Caudate nucleus (tissue), 63 donors: ENCODE measurements at places on chromosomes 12 and 14.

DNA sequence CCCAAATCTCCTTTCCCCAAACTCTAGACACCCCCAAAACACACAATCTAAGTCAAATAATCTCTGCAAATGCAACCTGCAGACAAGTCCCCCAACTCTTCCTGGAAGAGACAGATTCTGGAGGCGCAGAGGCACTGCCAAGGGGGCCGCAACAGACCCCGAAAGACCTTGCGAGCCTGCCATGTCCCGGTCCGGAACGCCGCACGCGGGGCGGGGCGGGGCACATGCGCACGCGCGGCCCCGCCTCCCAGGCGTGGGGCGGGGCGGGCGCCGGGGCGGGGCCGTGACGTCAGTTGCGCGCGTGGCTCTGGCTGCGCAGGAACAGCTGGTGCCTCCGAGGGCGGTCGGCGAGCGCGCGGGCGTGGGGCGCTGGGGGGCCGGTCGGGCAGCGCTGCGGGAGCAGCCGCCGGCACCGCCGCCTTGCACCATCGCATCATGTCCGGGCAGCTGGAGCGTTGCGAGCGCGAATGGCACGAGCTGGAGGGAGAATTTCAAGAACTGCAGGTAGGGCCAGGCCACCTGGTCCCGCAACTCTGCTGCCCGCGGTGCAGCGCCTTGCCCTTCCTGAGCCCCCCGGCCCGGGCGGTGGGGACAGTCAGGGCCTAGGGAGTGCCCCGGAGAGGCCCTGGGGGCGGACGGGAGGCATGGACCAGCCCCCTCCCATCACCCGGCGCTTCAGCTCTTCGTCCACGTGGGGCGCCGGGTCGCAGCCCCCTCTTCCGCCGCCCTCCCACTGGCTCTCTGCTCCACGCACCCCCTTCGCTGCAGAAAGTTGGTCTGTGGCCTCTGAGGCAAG, at the start of gene TMEM120B:
Gene TMEM120B, plus strand, starts transcription at position 292 of the 796 bp plus-strand sequence. Its CDS starts 144 bp downstream, at position 436.
- peak; percentile 81 for DNase-seq

GRCh38 chr12:41407232-41407799, 219.2 kb downstream of the PDZRN4 start:
- DNase-seq: no peak

DNA sequence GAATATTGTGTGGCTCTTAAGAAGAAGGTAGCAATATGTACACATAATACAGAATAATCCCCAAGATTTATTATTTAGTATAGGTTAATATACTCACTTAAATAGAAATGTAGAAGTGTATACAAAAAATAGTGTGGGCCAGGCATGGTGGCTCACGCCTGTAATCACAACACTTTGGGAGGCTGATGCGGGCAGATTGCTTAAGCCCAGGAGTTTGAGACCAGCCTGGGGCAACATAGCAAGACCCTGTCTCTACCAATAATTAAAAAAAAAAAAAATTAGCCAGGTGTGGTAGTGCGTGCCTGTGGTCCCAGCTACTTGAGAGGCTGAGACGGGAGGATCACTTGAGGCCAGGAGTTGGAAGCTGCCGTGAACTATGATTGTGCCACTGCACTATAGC, 15.3 kb upstream of the HVCN1 start:
- DNase-seq: no peak

- no peak for DNase-seq
Observed at GRCh38 chr14:89576145-89576927, 159.3 kb upstream of the FOXN3 start.

GRCh38 chr12:76255692-76256091, 92.5 kb downstream of the BBS10 start:
- no peak for DNase-seq

- DNase-seq: no peak
Observed at GRCh38 chr12:67161322-67161918, 107.7 kb upstream of the CAND1 start.

DNA sequence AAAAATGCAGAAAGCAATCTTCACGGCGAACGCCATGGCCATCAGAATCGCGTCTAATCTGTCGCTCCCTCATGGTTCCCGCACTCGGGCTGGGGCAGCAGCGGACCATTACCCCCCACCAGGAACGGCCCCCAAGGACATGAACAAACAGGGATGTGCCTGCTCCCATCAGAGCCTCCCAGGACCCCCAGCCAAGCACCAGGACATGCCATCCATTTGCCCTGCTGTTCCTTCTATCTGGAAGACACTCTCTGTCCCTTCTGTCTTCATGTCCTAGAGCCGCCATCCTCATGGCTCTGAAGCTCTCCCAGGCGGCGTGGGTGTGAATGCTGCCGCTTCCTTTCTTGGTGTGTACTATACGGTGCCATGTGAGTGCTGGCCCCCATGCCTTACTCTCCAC, 371.8 kb downstream of the BCL11B start:
- DNase-seq: no peak

GRCh38 chr14:105088812-105089745, 23.8 kb upstream of the GPR132 start:
- no peak for DNase-seq

GRCh38 chr14:104515059-104515810, 64.3 kb upstream of the C14orf180 start:
- no peak for DNase-seq

DNA sequence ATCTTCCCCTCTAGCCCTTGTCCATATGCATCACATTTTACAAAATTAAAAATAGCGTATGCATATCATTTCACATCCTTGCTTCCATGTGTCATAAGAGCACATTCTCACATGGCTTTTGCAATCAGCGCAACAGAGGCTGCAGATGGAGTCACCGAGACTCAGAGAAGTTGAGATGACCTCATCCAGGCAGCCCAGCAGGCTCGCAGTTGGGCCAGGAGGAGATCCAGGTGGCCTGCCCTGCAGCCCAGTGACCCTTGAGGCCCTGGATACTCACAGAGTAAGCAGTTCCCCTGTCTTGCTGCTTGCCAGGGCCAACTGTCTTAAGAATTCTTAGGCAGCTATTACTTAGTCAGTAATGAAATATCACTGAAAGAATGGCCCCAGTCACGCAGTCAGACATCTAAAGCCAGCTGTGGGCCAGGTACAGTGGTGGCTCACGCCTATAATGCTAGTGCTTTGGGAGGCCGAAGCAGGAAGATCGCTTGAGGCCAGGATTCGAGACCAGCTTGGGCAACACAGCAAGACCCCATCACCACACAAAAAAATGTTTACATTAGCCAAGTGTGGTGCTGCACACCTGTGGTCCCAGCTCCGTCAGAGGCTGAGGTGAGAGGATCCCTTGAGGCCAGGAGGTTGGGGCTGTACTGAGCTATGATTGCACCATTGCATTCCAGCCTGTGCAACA, 9.1 kb downstream of the CAMKK2 start:
- DNase-seq: no peak

GRCh38 chr12:6198556-6198955, 1.6 kb upstream of the CD9 start:
- no peak for DNase-seq

DNA sequence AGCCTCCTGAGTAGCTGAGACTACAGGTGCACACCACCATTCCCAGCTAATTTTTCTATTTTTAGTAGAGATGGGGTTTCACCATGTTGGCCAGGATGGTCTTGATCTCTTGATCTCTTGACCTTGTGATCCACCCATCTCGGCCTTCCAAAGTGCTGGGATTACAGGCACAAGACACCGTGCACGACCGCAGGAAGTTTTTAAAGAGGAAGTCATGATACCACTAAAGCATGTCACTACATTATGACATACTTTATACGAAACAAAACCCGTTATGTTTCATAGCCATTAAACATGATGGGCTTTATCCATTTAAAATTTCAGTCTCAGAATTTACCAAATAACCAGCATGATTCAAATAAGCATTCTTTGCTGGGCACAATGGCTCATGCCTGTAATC, 83.8 kb upstream of the DUSP6 start:
- DNase-seq: no peak

- no peak for DNase-seq
Observed at GRCh38 chr14:99226687-99227086, 45.3 kb downstream of the BCL11B start.

- DNase-seq: no peak
Observed at GRCh38 chr12:131332224-131332623, 378.5 kb downstream of the ADGRD1 start.

GRCh38 chr12:34142430-34142829, 120.1 kb downstream of the ALG10 start:
- DNase-seq: no peak

DNA sequence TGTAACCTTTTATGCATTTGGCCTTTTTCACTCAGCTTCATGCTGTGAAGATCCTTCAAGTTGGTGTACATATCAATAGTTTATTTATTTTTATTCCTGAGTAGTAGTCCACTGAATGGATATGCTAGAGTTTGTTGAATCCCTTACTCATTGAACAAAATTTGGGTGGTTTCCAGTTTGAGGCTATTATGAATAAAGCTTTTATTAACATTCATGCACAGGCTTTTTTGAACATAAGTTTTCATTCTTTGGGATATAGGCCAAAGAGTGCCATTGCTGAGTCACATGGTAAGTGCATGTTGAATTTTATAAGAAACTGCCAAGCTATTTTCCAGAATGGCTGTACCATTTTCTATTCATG, 59.5 kb upstream of the CAPRIN2 start:
- DNase-seq: no peak

DNA sequence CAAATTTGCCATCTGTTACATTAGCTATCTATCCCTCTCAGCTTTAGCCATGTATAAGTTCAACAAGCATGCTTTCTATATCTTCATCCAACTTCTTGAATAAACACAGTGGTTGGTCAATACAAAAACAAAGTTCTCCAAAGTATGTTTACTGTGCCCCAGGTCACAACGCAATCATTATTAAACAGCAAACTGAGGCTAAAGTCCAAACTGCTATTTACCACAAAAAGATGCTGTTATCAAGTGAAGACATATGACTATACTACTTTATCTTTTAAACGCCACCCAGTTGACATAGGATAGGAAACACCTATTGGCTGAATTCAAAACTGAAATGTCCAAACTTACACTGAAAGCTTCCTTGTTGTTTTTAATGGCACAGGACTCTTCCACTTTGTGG, 11.7 kb downstream of the ZCCHC8 start:
- no peak for DNase-seq

GRCh38 chr12:57173089-57173488, 25.7 kb upstream of the LRP1-AS start:
- no peak for DNase-seq

GRCh38 chr12:12327802-12328201, 22.2 kb downstream of the MANSC1 start:
- no peak for DNase-seq

DNA sequence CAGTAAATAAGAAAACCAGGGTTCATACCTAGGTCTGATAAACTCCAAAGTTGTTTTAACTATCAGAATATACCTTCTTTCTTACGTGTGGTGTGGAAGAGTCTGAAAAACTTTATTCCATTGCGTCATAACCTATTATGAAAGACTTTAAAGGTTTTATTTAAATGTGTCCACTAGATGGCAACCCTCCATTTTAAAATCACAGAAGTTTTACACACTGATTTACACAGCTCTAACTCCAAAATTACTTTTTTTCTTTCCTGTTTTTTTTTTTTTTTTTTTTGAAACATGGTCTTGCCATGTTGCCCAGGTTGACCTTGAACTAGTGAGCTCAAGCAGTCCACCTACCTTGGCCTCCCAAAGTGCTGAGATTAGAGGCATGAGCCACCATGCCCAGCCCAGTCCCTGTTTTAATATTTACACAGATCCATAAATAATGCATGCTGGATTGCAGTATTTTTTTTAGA, 17.3 kb upstream of the TMPRSS12 start:
- no peak for DNase-seq

DNA sequence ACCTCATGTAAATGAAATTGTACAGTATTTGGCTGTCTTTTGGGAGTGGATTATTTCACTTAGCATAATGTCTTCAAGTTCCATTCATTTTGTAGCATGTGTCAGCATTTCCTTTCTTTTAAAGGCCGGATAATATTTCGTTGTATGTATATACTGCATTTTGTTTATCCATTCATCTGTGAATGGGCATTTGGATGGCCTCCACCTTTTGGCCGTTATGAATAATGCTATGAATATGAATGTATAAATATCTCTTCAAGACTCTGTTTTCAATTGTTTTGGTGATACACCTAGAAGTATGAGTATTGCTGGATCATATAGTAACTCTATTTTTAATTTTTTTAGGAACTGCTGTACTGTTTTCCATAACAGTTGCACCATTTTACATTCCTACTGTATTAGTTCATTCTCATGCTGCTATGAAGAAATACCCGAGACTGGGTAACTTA, 164.9 kb downstream of the DYRK2 start:
- DNase-seq: no peak

DNA sequence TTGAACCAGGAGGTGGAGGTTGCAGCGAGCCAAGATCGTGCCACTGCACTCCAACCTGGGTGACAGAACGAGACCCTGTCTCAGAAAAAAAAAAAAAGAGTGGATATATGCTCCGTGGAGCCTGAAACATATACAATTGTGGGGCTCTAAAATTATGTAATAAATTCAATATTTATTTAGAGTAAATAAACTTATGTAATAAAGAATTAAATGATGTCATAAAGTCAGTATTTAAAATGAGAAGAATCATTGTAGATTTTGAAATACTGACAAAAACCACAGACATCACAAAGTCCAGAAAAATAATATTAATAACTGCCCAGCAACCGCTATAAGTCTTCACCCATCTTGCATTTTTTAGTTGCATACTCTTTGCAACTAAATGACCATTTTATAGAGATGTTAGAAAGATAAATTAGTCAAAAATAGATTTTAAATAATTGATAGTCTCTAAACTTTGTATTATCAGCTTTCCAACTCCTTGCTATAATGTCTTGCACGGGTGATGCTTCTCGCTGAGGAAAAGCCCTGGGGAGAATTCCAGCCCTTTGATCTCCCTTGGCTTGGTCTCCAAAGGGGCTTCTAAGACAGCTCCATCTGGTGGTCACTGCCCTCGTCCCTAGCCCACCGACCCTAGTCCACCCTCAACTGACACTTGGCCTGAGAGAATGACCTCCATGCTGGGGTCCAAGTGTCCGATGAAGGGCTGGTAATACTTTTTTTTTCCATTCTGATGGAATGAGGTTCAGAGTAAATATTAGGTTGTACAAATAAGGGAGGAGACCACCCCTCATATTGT, 7.9 kb upstream of the TMBIM6 start:
- DNase-seq: no peak

DNA sequence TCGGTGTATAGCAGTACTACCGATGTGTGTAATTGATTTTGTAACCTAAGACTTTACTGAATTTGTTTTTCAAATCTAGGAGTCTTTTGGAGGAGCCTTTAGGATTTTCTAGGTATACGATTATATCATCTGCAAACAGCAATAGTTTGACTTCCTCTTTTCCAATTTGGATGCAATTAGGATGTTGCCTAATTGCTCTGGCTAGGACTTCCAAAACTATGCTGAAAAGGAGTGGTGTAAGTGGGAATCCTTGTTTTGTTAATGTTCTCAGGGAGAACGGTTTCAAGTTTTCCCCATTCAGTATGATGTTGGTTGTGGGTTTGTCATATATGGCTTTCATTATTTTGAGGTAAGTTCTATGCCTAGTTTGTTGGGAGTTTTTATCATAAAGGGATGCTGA, 171.6 kb upstream of the PDE3A start:
- DNase-seq: no peak

DNA sequence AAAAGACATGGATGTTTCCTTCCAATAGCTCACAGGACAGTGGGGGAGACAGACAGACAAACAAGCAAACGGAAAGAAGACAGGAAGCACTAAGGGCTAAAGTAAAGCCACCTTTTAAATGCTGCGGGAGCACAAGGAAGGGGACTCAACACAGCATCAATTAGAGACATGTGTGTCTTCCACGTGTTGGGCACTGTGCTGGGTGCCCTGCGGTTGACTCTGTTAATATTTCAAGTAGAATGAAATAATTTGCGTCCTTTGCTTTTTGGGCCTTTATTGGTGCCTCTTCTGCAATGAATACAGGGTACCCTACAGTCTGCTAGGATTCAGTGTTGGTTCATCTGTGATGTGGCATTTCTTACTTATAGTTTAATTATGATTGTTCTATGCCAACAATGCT, 90.9 kb upstream of the CPM start:
- no peak for DNase-seq
